ENCODE measurements at places on chromosomes 1 and 21.

- no peak for DNase-seq
Observed at GRCh38 chr1:185733818-185734735, at the start of gene HMCN1. HMCN1 (plus strand) TSS chr1:185734391; CDS start chr1:185734780, 389 bp downstream.

- DNase-seq, result no peak
Observed at GRCh38 chr1:214019499-214019898, 31.7 kb downstream of the PROX1 start.

- DNase-seq, result no peak
Observed at GRCh38 chr1:239321877-239322276, 64.5 kb upstream of the CHRM3 start.

- no peak for DNase-seq
Observed at GRCh38 chr21:32779983-32780382, 8.4 kb upstream of the PAXBP1 start.

DNA sequence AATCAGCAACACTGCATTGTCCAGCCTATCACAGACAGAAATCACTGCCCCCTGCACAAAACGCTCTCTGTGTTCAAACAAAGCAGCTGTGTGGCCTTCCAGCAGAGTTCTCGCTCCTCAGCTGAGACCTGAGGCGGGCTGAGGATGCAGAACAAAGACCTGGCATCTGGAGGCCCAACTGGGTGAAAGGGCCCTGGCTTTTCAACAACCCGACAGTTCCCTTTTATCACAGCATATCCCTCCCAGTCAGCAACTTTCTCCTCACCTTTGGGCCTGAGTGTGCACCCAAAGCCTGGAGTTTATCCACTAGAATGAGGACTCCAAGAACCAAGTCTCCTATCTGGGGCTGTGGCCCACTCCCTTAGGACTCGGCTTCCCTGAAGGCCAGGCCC lies 42.6 kb upstream of the A3GALT2 start:
- DNase-seq, result no peak

- DNase-seq, result no peak
Observed at GRCh38 chr1:58094221-58094620, 452.3 kb downstream of the OMA1 start.

- DNase-seq, result no peak
Observed at GRCh38 chr1:237383791-237384190, 341.8 kb downstream of the RYR2 start.
